ENCODE measurements at places on chromosomes 4 and X.

- DNase-seq, result no peak
These were observed 33.0 kb upstream of the KIAA0232 start for GRCh38 chr4:6749340-6750171.

GRCh38 chr4:158606969-158607368, 64.7 kb downstream of the C4orf46 start:
- DNase-seq, result no peak

GRCh38 chr4:84957514-84958420, 8.7 kb downstream of the WDFY3 start:
- no peak for DNase-seq

- no peak for DNase-seq
These were observed 6.4 kb downstream of the MAB21L2 start for GRCh38 chr4:150588316-150588715.

DNA sequence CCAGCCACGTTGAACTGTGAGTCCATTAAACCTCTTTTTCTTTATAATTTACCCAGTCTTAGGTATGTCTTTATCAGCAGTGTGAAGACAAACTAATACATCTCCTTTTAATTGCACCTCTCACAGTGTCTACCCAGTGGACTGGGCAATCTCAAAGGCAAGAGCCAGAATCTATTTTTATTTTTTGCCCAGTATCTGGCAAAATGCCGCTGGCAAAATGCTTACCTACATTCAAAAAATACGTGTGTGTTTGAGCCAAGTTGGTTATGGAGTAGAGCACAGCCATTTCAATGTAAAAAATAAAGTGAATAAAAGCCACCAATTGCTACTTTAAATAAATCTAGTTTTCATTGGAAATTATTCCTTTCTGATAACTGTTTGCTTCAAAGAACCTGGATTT, 199.9 kb downstream of the GC start:
- DNase-seq, result no peak

DNA sequence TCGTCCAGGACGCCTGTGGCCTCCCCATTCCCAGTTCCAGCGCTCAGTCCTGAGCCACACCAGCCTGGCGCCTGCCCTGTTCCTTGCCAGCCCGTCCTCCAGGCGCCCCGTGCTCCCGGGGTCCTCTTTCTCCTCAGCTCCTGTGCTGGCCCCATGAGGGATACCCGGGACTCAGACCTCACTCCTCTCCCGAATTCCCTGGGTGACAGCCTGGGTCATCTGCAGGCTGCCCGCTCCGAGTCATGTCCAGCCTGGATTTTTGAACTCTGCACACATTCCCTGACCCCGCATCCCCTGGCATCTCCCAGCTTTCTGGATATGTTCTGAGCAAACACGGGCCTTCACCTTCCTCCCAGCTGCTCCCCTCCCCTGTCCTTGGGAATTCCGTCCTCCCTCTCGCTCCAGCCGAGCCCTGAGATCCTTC, 14.9 kb upstream of the ADD1 start:
- no peak for DNase-seq

DNA sequence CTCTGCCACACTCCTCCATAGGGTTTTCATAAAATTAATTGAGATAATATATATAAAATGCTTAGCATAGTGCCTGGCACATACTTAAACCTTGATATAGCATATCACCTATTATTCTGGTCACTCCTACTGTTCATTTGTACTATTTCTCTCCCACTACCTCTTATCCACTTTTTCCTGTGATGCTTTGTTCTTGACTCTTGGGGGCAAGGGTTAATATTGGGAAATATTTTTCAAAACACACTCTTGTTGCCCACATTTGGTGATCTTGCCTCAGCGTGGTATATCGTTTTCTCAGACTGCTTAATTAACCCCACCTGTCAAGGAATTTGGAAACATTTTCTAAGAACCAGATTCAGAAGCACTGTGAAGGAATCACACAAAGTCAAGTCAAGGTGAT, 16.3 kb downstream of the SERPINA7 start:
- DNase-seq, result no peak

DNA sequence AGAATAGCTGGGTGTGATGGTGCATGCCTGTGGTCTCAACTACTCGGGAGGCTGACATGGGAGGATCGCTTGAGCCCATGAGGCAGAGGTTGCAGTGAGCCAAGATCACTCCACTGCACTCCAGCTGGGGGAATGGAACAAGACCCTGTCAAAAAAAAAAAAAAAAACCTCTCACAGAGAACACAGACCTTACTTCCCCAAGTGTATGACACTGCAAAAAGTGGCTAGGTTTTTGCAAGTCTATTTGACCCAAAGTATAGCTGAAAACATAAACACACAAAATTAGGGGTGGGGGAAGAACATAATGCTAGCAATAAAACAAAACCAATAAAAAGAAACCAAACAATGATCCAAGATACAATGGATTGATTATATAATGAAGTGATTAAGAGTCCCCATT, 6.7 kb downstream of the LAMP2 start:
- DNase-seq, result no peak

DNA sequence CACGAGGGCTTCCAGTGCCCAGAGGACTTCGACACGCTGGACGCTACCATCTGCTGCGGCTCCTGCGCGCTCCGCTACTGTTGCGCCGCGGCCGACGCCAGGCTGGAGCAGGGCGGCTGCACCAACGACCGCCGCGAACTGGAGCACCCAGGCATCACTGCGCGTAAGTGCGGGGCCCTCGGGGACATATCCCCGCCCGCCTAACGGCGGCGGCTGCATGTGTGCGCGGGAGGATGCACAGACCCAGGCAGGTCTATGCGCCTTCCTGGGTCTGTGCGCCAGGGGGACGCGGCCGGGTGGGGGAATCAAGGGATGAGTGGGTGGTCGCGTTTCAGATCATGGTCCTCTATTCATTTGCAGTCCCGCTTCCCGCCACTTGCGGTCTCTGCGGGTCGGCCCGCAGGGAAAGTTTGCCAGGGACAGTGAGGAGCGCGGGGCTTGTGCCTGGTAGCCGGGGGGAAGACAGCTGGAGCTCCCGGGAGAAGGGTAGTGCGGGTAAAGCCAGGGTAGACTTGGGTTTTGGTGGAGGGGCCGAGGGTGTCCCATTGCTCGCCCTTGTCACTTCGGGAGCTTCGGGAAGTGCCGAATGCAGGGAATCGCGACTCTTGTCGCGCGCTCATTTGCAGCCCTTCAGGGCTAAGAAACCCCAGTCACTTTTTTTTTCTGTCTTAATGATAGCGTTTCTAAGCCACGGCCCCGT, 1.0 kb downstream of the SHISA3 start:
- no peak for DNase-seq

DNA sequence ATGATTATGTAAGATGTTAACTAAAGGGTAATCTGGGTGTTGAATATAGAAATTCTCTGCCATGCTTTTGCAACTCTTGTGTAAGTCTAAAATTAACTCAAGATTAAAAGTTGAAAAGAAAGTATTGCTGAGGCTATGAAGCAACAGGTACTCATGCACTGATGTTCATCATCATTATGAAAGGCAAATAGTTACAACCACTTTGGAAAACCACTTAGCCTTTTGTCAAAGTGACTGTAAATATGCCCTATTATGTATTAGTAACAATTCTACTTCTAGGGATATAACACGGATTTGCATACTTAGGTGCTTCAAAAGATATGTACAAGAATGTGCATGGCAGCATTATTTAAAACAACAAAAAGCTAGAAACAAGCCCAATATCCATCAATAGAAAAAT, 227.8 kb upstream of the CXXC4 start:
- DNase-seq, result no peak

DNA sequence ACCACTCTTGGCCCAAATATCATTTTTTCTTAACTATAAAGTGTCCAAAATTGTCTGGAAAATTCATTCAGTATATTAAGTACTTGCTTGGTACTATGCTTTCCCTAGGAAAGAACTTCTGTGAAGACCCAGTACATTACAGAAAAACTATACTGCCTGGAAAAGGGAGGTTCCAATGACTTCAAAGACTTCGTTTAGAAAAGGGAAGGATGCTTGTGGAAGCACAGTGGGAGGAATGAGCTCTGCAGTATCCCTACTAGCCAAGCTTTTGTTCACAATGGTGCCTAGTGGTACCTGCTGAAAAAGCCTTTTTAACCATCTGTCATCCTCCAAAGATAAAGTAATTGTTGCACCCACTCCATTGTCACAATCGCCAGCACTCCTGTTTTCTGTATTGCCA, 7.2 kb downstream of the TEC start:
- DNase-seq, result no peak

DNA sequence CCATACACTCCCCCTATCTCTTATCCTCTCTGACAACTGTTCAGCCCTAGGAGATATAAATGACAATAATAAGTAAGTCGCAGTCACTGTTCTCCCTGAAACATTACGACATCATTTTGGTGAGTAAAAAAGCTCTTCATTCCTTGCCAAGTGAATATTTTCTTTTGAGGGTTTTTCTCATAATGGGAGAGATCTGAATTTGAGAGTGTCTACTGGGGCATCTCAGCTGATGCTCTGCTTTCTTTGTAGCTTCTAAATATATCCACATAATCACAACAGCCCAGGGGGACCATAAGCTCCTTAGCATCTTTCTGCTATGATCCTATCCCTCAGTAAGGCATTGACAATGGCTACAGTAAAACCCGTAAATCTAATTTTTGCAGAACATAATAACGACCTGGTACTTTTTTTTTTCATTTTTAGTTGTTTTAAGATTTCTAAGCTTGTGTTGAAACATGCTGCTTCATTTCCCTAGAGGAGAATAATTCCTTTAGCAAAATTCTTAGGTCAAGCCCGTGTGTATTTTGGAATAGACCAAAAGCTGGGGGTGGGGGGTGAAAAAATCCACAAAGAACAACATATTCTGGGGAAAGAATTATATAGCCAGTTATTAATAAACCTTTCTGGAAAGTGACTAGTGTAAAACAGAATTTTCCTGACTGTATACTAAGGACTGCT, 78.1 kb upstream of the GPM6B start:
- no peak for DNase-seq

- no peak for DNase-seq
These were observed 44.4 kb downstream of the TSC22D3 start for GRCh38 chrX:107730991-107731766.

DNA sequence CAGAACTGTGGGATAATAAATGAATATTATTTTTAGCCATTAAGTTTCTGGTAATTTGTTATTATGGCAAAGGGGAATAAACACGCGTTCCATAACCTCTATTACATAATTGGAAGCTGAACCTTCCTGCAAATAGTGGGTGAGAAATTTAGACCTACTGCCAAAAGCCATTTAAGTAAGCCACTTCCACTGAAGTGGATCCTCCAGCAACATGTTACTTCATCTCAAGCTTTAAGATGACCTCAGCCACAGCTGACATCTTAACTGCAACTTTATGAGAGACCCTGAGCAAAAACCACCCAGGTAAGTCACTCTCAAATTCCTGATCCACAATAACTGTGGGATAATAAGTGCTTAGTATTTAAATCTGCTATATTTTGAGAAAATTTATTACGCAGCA, 1048.6 kb downstream of the FAM133A start:
- no peak for DNase-seq

DNA sequence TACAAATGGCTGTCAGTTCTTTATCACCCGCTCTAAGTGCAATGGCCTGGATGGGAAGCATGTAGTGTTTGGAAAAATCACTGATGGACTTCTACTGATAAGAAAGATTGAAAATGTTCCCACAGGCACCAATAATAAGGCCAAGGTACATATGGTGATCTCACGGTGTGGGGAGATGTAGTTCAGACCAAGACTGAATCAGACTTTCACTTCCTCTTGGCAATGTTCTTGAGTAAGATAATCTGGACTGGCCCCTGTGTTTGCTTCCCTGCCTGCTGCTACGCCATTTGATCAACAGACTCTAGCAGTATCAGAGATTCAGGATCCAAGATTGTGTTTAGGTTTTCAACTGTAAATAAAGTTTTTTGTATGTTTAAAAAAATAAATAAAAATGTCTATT, 682.2 kb upstream of the AMOT start:
- DNase-seq, result no peak

DNA sequence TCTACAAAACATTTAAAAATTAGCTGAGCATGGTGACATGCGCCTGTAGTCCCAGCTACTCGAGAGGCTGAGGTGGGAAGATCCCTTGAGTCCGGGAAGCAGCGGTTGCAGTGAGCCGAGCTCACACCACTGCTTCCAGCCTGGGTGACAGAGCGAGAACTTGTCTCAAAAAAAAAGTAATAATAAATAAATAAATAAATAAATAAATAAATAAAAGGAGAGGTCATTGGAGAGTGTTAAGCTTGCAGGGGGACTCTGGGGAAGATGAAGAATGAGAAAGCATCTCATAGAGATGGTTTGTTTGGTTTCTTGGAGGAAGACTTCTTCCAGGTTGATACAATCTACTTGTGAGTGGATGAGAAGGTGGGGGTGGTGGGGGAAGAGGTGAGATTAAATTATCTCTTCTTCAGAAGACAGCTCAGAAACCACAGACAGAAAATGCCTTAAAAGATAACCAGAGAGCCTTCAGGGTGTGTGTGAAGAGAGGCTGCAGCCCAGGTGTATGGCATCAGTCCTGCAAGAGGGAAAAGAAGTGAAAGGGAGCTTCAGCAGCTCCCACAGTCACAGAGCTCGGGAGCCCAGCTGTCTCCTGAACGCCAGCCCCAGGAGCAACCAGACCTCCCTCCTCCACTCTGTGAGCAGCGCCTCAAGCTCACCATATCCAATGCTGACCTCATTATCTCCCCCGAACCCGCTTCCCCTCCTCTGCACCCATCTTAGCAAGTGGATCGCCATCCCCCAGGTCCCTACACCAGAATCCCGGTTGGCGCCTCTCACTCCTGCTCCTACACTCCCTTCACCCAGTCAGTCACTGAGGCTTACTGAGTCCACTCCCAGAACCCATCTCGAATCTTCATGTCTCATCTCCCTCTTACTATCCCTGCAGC, 48.2 kb downstream of the RBM47 start:
- no peak for DNase-seq

Data from NCI-H2171 (cell line).